ENCODE measurements at places on chromosomes 5 and 9.

DNA sequence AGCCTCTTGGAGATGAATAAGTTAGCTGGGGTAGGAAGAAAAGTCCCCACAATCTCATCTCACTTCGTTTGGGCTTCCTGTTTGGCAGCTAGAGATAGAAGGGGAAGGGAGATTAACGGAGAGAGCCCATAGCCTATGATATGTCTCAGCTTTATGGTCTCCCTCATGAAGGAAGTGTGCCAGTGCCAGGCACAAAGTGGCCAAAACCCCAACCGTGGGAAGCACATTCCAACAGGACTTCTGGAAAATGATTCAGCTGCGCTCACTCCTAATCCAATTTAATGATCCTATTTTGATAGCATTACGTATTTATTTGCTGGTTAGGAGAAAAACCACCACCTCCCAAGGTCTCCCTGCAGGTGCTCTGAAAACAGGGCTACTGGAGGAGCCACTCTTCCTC is 303.1 kb upstream of the CLINT1 start:
- DNase-seq: no peak

GRCh38 chr5:9056046-9056445 is 489.8 kb downstream of the SEMA5A start:
- no peak for DNase-seq

DNA sequence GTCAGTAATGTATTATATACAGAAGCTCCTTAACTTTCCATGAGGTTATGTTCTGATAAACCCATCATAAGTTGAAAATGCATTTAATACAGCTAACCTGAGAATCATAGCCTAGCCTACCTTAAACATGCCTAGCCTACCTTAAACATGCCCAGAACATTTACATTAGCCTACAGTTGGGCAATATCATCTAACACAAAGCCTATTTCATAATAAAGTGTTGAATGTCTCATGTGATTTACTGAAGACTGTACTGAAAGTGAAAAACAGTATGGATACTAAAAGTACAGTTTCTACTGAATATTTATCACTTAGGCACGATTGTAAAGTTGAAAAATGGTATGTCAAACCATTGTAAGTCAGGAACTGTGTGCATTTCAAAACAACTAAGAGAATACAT is 1.6 kb downstream of the GM2A start:
- DNase-seq: no peak

DNA sequence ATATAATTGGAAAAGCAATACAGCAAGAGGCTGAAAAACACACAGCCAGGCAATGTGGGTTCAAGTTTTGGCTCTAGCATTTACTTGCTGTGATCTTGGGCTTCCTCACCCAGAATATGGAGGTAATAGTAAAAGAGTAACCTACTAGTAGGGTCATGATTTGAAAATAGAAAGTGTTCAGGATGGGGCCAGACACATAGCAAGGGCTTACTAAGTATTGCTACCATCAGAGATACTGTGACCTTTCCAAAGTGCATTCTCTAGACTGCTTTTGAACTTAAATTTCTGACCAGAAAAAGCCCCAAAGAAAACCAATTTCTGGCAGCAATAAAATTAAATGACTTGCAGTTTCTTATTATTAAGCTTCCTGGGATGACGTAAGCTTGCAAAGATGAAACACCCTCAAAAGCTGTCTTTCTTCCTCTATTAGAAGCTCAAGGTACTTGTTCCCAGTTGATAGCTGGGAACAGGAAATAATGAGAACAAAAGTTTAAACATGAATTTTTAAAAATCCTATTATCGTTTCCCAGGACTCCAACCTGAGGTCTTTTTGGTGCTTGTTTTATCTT is 20.3 kb downstream of the SLC45A2 start:
- DNase-seq: no peak

DNA sequence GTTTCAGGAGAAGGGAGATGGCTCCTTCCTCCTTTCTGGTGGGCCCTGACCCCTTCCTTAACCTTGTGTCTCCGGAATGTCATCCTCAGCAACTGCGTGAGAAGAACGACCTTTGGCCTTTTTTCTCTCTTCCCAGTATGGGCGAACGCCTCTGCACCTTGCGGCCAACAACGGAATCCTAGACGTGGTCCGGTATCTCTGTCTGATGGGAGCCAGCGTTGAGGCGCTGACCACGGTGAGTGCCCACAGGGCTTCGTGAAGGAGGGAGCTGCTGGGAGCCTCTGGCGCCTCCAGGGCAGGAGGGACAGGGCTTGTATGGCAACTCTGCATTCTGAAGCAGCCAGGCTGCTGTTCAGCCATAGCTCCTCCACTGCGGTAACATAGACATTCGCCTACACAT is 68.0 kb upstream of the CTSL start:
- DNase-seq: no peak

GRCh38 chr5:145489516-145489915 is 345.6 kb downstream of the PRELID2 start:
- DNase-seq: no peak

DNA sequence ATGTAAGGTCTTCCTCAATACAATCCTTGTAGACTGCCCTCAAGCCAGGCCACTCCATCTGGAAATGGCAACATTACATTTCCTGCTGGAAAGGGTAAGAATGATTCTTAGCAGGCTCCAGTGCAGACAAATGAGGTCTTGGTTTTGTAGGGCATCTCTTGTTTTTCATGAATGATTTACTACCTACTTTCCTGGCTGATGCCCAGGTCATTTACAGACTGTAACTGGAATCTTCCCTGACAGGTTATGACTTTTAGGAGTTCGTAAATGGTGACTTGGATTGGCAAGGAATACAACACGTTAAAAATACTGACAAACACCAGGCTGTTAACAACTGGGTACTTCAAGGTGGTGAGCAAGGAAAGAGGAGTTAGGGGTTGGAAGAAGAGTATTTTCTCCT is 510.5 kb upstream of the TNC start:
- DNase-seq: no peak

- no peak for DNase-seq
These were observed 98.8 kb upstream of the EFNA5 start for GRCh38 chr5:107769519-107769918.

- DNase-seq: no peak
These were observed 46.6 kb downstream of the SPATA31D1 start for GRCh38 chr9:82034956-82035731.

- DNase-seq: no peak
These were observed 21.7 kb downstream of the XRCC4 start for GRCh38 chr5:83099001-83099400.

DNA sequence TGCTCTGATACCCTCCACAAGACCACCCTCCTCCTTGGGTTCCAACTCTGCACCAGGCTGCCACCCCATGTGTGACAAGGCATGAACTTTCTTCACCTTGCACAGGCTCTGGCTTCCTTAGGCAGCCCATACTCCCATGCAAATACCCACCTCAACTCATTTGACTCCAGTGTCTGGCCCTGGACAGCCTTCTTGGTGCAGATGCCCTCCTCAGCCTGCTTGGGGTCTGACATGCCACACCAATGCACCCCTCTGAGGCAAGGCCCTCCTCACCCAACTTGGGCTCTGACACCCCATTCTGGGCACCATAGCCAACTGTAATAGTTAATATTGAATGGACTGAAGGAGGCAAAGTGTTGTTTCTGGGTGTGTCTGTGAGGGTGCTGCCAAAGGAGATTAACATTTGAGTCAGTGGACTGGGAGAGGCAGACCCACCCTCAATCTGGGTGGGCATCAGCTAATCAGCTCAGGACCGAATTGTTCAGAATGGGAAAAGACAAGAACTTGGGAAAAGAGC is 115.0 kb upstream of the EPB41L4A start:
- no peak for DNase-seq

All from stimulated activated CD4-positive, alpha-beta T cell treated with anti-CD3 and anti-CD28 coated beads, Interleukin-15, amount 100 ng/mL, for 1 hour (primary cell).